ENCODE measurements at places on chromosomes 7 and 10.

DNA sequence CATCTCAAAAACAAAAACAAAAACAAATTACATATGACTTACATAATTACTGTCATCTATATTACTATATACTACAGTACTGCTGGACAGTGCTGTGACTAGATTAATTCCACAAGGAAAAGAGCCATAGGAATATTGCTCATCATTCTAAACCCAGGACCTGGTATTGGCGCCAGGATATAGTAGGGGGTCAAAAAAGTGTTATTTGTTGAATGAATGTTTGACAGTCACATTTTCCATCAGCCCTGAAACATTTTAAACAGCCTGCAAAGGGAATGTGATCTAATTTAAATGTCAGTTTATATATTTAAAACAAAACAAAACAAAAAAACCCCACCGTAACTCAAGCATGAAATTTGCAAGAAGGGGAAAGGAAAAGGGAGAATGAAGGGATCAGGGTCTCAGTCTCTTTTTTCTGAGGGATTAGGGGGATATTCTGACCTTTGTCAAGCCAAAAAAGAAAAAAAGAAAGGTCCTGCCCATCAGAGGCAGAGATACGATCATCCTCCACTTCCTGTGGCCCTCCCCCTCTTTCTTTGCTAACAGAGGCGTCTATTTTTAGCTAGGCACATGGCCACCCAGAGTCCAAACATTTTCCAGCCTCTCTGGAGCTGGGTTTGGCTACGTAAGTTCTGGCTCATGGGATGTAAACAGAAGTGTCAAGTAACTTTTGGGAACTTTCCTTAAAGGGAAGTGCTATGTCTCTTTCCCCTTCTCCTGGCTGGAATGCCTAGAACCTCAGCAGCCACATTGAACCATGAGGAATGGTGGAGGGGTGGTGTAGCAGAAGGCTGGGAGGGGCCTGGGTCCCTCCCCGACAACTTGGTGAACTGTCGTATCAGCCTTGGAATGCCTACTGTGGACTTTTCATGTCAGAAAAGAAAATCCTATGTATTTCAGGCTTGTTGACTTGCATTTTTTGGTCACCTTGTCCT is 44.6 kb upstream of the DLG5 start:
- DNase-seq: no peak

DNA sequence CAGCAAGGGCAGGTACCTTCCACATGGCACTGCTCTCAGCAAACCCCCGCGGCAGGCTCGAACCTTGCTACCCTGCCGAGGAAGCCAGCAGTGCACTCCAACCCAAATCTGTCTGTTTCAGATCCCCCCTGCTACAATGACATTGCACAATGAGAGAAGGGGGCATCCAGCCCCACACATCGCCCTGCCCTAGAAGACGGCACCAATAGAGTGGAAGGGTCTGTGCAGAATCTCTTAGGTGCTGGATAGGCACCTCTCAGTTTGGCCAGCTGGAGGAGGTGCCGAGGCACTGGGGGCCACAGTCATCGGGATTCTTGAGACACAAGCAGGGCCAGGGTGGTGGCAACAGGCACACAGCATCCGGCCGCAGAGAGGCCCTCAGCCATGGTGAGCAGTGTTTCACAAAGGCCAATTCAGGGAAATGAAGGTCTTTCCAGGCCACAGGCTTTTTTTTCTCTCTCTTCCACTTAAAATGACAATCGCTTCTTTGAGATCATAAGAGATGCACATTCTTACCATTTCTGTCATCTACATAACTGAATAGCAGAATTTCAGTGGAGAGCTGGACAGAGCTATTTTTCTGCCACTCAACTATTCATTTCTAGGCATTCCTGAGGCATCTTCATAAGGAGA is 281.3 kb downstream of the TNS3 start:
- DNase-seq: no peak

GRCh38 chr10:85995791-85996190 is 370.8 kb downstream of the GRID1 start:
- no peak for DNase-seq

GRCh38 chr10:31032258-31033132 is 830 bp upstream of the ZNF438 start:
- peak; percentile 84 for DNase-seq

- DNase-seq: no peak
Measured at GRCh38 chr7:132321387-132321786, 254.9 kb downstream of the PLXNA4 start.

GRCh38 chr7:50371551-50372021 is 67.1 kb downstream of the IKZF1 start:
- DNase-seq: no peak

DNA sequence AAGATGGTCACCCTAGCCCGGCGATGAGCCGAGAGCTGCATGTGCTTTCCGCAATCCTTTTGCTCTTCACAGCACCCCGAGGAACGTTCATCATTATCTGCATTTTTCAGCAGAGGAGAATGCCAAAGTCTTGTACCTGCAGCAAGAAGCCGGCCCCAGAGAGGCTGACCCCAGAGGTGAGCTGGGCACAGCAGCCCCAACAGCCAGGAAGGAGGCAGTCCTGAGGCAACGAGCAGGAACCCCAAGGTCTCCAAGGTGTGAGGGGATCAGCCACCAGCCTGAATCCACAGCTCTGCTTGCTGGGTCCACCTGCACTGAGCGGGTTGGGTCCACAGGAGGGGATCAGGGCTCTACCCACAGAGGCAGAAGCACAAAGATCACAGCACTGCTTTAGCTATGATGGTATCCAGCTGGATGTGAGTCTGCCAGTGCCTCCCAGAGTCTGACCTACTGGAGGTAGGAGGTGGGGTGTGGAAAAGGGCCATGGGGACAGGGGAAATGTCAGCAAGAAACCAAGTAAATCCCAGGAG is 16.8 kb upstream of the GDF10 start:
- DNase-seq: no peak

GRCh38 chr7:5419539-5420066 is 4.0 kb downstream of the TNRC18 start:
- DNase-seq: no peak

Measured in activated CD4-positive, CD25-positive, alpha-beta regulatory T cell (primary cell).